Esophagus squamous epithelium (tissue), 5 donors: ENCODE measurements at places on chromosomes 2 and 18. TPM values are rescaled to one million over a fixed set of nuclear protein-coding genes. Genes with fewer than 3 reads are reported as not detected.

Gene MBP
- 27.8 TPM for total RNA-seq

Gene GNLY
- 3.1 TPM for total RNA-seq

Gene BOLL
- total RNA-seq, result not detected

Gene UGT1A5
- total RNA-seq, result 5.2 TPM

Gene GPR17
- not detected for total RNA-seq

Gene CYP26B1
- 1.2 TPM for total RNA-seq

GRCh38 chr2:126704434-126705160 lies 48.6 kb downstream of the GYPC start:
- no peak for DNase-seq

GRCh38 chr18:54086046-54086802 lies 138.2 kb downstream of the MBD2 start:
- DNase-seq, result no peak

GRCh38 chr18:37440206-37440605 lies 125.4 kb downstream of the CELF4 start:
- no peak for DNase-seq

DNA sequence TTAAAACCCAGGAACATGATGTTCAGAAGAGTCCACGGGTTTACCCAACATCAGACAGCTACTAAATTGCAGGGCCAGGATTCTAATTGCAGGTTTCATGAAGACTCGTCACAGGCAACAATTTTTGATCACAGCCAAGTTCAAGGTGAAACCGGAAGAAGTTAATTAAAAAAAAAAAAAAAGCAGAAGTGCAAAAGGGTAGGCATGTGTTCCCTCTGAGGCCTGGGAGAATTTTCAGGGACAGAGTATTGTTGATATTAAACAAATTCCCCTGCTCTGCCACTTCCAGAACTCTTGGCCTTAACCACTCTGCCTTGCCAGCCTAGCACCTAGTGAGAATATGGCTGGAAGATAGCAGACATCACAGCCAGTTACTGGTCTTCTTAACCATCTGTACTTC lies 99.4 kb upstream of the TRIB2 start:
- no peak for DNase-seq

GRCh38 chr2:201070948-201071478 lies 458 bp downstream of the HYCC2 start:
- no peak for DNase-seq

DNA sequence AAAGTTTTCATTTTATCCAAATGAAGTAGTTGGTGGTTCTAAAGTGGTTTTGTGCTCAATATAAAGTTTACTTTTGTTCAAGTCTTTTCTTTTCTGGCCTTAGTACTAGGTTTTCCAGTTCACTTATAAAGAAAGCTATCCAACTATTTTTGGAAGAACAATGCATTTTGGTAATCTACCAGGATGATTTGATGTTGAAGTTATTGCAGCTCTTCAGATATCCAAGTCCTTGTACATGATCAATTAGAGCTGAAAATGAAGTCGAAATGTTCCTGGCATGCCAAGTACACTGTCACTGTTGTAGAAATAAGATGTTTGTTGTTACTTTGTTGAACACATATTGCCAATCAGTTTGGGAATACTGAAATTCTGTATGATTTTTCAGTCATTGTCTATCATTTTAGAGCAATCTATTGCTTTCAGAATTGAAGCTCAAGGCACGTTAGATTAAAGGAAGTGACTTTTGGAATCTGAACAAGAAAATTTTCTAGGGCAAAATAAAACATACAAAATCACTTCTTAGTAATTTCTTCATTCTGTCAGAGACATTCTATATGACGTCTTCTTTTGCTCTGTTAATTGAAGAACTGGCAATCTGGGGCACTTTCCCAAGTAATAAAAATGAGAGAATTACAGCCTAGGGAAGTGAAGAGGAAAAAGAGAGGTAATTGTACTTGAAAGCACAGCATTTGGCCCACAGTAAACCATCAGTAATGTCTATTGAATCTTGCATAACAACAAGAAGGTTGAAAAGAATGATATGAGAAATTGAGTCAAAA lies 232.3 kb downstream of the MREG start:
- DNase-seq, result no peak

- DNase-seq, result no peak
Observed at GRCh38 chr2:236240228-236240990, 23.8 kb downstream of the ASB18 start.

DNA sequence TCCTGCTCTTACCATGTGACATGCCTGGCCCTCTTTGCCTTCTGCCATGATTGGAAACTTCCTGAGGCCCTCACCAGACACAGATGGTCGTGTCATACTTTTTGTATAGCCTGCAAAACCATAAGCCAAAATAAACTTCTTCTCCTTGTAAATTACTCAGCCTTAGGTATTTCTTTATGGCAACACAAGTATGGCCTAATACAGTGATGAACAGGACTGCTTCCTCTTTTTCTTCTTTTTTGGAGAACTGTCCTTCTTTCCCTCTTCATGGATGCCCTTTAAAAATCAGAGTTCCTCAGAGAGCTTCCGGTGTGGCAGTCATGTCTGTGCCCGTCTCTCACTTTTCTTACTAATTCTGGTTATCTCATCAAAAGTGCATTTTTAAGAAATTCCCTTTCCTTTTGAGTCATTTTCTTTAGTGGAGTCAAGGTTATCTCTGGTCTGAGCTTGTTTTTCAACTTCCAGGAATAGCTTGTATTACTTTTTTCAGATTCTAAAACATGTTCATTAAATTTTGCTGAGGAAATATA lies 9.2 kb upstream of the IL1A start:
- DNase-seq, result no peak

DNA sequence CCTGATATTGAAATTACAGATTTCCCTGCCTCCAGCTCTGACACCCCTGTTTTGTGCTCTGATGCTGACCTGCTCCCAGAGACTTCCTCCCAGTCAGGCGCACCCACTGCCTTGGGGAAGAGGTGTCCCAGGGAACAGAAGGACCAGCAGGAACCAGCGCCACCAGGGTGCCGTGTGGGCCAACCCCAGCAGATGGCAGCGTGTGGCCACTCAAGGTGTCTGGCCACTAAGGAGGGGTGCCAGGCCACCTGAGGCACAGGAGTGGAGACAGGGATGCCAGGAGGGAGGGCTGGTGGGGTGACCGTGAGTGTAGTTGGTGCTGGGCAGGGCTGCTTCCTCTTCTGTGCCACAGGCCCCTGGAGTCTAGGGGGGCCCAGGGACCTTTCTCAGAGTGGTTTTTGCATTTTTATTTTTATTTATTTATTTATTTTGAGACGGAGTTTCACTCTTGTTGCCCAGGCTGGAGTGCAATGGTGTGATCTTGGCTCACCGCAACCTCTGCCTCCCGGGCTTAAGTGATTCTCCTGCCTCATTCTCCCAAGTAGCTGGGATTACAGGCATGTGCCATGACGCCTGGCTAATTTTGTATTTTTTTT lies 56.0 kb downstream of the TEX44 start:
- no peak for DNase-seq

DNA sequence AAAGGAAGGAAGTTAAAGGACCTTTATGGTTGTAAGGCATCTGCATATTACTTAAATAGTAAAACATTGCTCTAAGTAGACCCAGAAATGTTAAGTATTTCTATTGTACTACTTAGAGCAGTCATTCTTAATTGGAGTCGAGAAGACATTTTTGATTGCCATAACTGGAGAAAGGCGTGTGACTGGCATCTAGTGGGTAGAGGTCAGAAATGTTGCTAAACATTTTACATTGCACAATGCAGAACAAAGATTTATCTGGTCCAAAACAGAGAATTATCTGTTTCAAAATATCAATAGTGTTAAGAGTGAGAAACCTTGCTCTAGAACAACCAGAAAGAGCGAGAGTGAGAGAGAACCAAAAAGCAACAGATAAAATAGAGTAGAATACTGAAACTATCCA lies 23.3 kb upstream of the ROCK1 start:
- no peak for DNase-seq

GRCh38 chr18:59631583-59632181 lies 65.5 kb downstream of the CCBE1 start:
- DNase-seq, result no peak

DNA sequence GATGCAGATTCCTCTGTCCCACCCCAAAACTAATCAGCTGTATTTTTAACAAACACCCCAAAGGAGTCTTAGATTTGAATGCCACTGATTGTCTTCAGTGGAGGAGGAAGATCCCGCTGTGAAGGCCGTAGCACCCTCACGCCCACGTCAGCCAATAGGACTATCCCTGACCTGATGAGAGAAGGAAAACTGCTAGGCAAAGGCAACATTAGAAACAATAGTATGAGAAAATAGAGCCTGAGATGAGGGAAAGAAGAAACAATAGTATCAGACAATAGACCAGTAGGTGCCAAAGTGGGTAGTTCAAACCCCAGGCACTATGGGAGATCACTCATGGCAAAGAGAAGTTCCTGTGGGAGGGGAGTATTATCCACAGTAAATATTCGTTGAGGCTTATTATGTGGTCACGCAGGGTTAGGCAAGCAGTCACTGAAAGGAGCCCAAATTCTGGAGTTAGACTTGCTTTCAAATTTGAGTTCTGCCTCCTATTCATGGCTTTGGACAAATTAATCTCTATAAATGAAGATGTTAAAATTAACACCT lies 2.8 kb downstream of the PCBP1 start:
- no peak for DNase-seq

DNA sequence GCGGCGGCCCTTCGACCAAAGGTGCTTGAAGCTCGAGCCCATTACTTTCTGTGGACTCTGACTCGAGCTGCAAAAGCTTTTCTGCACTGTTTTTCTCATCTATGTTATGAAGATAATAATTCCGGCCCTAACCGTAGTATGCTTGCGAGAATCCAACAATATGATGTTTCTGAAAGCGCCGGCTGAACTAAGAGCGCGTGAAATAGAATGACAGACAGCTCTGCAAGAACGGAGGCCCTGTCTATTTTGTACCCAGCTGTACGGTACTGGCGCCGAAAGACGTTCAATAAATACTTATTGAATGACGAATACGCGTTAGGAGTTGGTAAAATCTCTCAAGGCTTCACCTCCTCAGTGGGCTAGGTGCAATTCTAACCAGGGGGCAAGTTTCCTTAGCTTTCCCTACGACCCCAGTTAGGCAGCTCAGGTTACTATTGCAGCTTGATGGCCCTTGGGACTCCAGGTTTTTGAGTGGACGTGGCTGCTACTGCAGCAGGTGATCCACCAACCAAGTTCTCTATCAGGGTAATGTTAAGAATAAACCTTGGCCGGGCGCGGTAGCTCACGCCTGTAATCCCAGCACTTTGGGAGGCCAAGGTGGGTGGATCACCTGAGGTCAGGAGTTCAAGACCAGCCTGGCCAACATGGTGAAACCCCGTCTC lies 570 bp downstream of the SCRN3 start:
- DNase-seq, result no peak

DNA sequence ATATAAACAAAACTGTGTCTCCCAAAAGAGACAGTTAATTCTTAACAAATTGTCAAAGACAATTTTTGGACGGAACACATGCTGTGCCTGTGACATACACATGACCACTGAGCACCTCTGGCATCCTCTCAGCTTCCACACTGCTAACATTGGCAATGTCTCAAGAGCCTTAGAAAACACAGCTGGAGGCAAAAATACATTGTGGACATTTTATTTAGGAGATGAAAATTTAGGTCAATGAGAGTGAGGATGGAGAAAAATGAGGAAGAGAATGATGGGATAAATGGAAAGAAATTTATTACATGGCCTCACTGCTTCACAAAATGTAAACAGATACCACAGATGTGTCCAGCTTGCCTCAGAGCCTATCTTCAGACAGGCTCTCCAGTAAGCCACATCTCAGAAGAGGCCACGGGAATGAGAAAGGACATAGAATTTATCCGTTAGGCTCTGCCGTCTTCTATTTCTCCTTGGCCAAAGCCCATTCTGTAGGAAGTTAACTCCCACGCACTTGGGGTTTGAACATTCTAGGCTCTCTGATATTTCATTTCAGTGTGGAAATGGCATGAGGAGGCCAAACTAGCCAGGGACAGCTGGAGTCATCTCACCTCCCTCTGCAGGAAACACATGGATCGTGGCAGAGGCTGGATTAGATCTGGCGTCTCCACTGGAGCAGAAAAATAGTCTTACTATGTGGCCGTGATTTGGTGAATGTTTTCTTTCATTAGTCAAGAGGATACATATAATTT lies 519.4 kb upstream of the DSEL start:
- DNase-seq, result no peak

- no peak for DNase-seq
Observed at GRCh38 chr2:60157283-60157682, 396.2 kb downstream of the BCL11A start.

DNA sequence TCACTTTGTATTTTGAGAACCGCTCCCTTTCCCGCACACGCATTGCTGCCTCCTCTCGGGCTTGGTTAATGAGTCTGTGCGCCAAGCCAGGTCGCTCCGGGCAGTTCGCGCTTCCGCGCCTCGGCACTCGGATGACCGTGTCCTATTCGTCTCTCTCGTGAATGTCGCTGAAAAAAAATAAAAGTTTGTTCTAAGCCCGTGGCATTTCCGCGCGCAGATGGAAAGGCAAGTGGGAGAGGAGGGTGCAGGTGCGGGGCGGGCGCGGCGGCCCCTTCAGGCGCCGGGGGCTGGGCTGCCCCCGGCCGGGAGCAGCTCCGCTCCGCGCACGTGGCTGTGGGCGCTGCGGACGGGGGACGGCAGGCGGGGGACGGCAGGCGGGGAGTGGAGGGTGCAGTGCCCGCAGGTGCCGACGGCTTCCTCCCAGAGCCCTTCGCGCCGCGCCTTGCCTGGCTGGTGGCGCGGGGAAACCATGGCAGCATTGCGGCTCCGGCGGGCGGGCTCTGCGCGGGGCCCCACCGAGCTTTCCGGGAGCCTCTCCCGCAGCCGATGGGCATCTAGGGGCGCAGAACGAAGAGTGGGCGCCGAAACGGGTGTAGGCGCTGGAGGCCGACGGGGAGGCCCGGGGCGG lies 159.6 kb upstream of the SIX2 start:
- no peak for DNase-seq

GRCh38 chr2:169900686-169901085 lies 73.4 kb downstream of the UBR3 start:
- no peak for DNase-seq

DNA sequence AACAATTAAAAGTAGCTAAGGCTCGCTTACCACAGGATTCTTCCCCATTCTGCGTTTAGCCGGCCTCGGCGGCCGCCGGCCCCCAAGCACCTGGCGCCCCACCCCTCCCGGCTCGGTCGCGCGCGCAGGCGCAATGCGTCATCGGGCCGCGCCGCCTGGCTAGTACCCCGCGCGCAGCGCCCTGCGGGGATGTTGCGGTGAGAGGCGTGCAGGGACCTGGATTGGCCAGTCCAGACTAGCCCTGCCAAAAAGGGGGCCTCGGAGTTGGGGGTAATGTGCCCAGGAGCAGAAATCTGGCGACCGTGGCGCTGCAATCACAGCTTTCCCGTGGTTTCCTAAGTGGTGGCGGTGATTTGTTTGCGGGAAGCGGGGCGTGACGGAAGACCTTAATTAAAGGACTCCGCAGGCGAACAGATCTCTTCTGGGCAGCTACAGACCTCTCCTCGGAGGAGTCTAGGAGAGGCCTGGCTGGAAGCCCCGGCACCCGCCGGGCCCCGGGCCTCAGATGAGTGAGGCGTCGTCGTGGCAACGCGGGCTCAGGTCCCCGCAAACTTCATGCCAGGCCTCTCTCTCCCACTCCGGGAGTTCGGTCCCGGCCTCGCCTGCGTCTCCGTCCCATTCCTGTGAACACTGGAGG lies 606 bp downstream of the TMEM237 start:
- DNase-seq, result peak; percentile 8
